Effector memory CD4-positive, alpha-beta T cell (primary cell): ENCODE measurements at places on chromosomes 12 and 14.

DNA sequence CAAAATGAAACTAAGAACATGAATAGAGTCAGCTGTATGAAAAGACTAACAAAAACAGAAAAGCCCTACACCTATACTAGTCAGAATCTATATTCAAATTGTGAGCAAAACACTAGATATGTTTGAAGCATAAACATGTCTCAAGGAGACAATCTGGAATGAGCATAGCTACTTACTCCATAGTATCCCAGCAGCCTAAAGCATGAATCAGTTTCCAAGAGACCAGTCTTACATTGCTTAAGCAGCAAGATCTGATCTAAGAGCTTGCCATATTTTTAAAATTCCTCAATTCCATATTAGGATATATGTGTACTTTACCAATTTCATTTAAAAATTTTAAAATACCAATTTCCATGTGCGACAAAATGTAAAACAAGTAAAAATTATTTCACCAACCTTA lies 7.7 kb downstream of the CAPS2 start:
- H3K4me1 ChIP-seq = no peaks in the 10 kb centered on the region
- H3K4me3 ChIP-seq = no peak overlapping the region
- no peaks in the 10 kb centered on the region for H3K36me3 ChIP-seq

DNA sequence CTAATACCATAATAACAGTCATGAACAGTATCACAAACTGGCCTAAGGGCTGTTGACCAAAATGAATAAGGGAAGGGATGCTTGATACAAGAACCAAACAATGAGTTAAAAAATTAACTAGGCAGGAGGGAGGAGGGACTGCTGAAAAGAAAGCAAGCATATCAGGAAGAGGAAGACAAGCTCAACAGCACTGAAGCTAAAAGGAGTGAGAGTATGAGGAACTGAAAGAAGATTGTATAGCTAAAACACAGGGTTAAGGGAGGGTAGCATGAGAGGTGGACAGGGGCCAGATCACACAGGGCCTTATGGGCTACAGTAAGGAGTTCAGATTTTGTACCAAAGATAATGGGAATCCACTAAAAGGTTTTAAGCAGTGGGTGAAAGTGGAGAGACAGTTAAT lies 34.1 kb downstream of the ITGA7 start:
- H3K36me3 ChIP-seq = no peaks in the 10 kb centered on the region
- no peaks in the 10 kb centered on the region for H3K4me1 ChIP-seq
- H3K27ac ChIP-seq = no peak overlapping the region
- H3K4me3 ChIP-seq = no peak overlapping the region
- DNase-seq = no peak

DNA sequence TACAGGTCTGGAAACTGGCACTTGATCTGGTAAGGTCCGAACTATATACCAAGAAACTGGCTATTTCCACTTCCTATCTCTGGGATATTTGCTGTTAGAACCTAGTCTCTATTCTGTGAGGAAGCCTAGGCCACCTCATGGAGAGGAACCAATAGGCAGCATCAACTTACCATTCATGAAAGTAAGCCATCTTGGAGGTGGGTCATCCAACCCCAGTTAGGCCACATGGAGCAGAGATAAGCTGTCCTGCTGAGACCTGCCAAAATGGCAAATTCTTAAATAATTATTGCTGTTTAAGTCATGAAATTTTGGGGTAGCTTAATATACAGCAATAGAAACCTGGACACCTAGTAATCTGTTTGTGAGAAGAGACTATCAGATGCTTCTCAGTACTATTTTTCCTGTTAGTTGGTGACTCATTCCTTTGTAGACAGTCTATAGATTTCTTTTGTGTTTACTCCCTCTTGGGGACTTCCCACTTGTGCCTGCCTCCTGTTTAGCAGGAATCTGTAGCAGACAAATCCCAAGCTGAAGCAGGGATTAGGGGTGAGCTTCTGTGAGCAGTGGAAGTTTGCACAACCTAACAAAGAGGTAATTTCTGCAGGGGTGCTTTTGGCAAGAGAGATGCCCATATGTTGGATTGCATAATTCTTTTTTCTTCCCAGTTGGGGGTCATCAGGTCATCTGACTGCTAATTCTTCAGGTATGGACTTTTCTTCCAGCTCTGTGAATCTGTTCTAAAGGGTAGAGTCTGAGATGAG lies 136.8 kb downstream of the IGF1 start:
- no peaks in the 10 kb centered on the region for H3K36me3 ChIP-seq
- H3K4me1 ChIP-seq = no peaks in the 10 kb centered on the region
- H3K4me3 ChIP-seq = no peak overlapping the region
- no peak overlapping the region for H3K27ac ChIP-seq

- no peak overlapping the region for H3K4me3 ChIP-seq
- H3K36me3 ChIP-seq = no peaks in the 10 kb centered on the region
- DNase-seq = no peak
- H3K27me3 ChIP-seq = peaks cover 50% of the 10 kb centered on the region
Measured at GRCh38 chr12:114687802-114688201, 3.8 kb upstream of the TBX3 start.

- no peaks in the 10 kb centered on the region for H3K27me3 ChIP-seq
- H3K4me1 ChIP-seq = no peaks in the 10 kb centered on the region
- H3K36me3 ChIP-seq = peaks cover 52% of the 10 kb centered on the region
- DNase-seq = no peak
- H3K4me3 ChIP-seq = no peak overlapping the region
Measured at GRCh38 chr12:3634348-3634747, 118.6 kb downstream of the CRACR2A start.

- H3K36me3 ChIP-seq = no peaks in the 10 kb centered on the region
- no peaks in the 10 kb centered on the region for H3K27me3 ChIP-seq
- peaks cover 2% of the 10 kb centered on the region for H3K4me1 ChIP-seq
- H3K4me3 ChIP-seq = no peak overlapping the region
- H3K27ac ChIP-seq = no peak overlapping the region
Measured at GRCh38 chr12:3980504-3981272, 107.5 kb upstream of the PARP11 start.

- H3K27me3 ChIP-seq = no peaks in the 10 kb centered on the region
- no peak overlapping the region for H3K4me3 ChIP-seq
- peaks cover 34% of the 10 kb centered on the region for H3K4me1 ChIP-seq
- no peaks in the 10 kb centered on the region for H3K36me3 ChIP-seq
- no peak overlapping the region for H3K27ac ChIP-seq
Measured at GRCh38 chr14:20486684-20487395, 17.6 kb downstream of the PNP start.

- no peak for DNase-seq
- H3K4me1 ChIP-seq = no peaks in the 10 kb centered on the region
- H3K36me3 ChIP-seq = no peaks in the 10 kb centered on the region
- no peak overlapping the region for H3K27ac ChIP-seq
- no peak overlapping the region for H3K4me3 ChIP-seq
- H3K27me3 ChIP-seq = no peaks in the 10 kb centered on the region
Measured at GRCh38 chr12:94667031-94667540, 16.7 kb upstream of the TMCC3 start.

GRCh38 chr12:3405821-3406220 lies 85.2 kb upstream of the PRMT8 start:
- H3K27ac ChIP-seq = no peak overlapping the region
- H3K36me3 ChIP-seq = no peaks in the 10 kb centered on the region
- no peak overlapping the region for H3K4me3 ChIP-seq
- no peak for DNase-seq
- H3K4me1 ChIP-seq = no peaks in the 10 kb centered on the region

- no peak for DNase-seq
- no peaks in the 10 kb centered on the region for H3K27me3 ChIP-seq
- no peak overlapping the region for H3K4me3 ChIP-seq
Measured at GRCh38 chr14:31159682-31160296, 47.8 kb downstream of the HECTD1 start.

DNA sequence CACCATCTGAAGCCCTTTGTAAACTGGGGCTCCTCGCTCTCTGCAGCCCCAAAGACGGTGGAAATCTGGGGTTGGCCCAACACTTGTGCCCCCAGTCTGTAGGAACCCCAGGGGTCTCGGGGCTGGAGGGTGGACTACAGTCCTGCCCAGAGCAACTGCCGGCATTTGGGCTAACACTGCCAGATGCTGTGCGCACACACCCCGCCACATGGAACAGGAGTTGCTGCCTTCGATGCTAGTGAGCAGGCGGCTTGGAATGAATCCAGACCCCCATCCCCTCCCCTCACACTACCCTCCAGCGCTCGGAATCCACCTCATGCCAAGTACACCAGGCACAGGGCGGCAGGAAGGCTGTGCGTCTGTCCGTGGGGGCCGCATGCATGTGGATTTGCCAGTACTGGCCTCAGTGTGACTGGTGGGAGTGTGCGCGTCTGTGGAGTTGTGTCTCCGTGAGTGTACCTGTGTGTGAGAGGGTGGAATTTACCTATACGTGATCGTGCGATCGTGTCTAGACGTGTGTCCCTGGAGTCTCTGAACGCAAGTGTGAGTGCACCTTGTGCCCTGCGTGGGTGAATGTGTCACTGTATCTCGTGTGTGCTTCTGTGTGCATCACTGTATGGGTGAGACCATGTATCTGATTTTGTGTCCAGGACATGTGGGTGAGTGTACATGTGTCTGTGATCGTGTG lies 5.1 kb downstream of the LHX5 start:
- H3K27me3 ChIP-seq = peaks cover 68% of the 10 kb centered on the region
- no peaks in the 10 kb centered on the region for H3K36me3 ChIP-seq
- H3K4me1 ChIP-seq = peaks cover 33% of the 10 kb centered on the region

- H3K4me1 ChIP-seq = no peaks in the 10 kb centered on the region
- H3K36me3 ChIP-seq = no peaks in the 10 kb centered on the region
- peak; percentile 12 for DNase-seq
Measured at GRCh38 chr14:104650057-104650980, 39.1 kb upstream of the INF2 start.

- H3K36me3 ChIP-seq = no peaks in the 10 kb centered on the region
- no peak overlapping the region for H3K4me3 ChIP-seq
- H3K27ac ChIP-seq = no peak overlapping the region
- DNase-seq = no peak
Measured at GRCh38 chr12:25651931-25652330, 98.8 kb upstream of the LMNTD1 start.

GRCh38 chr12:62718762-62719426 lies 216.1 kb downstream of the PPM1H start:
- no peaks in the 10 kb centered on the region for H3K4me1 ChIP-seq
- H3K36me3 ChIP-seq = no peaks in the 10 kb centered on the region
- H3K4me3 ChIP-seq = no peak overlapping the region
- H3K27me3 ChIP-seq = no peaks in the 10 kb centered on the region
